CD4-positive, alpha-beta T cell treated with Interleukin-15 for 4 hours (primary cell): ENCODE measurements at places on chromosomes 3 and 15.

GRCh38 chr15:39455471-39455991 lies 125.3 kb upstream of the THBS1 start:
- no peak for DNase-seq

DNA sequence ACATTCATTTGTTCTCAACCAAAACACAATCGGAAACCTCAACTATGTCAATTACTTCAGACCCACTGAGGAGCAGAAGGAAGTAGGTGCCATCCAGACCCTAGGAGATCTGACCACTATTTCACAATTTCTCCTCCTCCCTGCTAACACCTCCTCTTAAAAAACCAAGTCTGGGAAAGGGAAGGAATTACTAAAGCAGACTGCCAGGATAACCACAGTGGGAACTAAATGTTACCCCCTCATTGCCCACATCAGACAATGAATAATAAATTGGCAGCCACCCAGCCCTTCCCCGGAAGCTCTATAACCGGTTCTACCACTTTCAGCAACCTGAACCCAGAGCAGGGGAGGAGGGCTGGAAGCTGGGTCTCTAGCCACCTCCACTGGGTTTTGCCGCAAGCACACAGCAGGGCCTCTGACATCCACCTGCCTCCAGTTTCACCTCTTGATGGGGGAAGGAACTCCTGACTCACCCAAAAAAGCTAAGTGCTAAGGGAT lies 17.6 kb downstream of the C15orf62 start:
- DNase-seq = peak; percentile 59

GRCh38 chr3:114033721-114034120 lies 22.6 kb downstream of the CCDC191 start:
- no peak for DNase-seq

GRCh38 chr3:176362191-176362731 lies 835.0 kb downstream of the TBL1XR1 start:
- DNase-seq = no peak

- DNase-seq = no peak
Observed at GRCh38 chr3:50985893-50986292, 311.2 kb downstream of the DOCK3 start.

DNA sequence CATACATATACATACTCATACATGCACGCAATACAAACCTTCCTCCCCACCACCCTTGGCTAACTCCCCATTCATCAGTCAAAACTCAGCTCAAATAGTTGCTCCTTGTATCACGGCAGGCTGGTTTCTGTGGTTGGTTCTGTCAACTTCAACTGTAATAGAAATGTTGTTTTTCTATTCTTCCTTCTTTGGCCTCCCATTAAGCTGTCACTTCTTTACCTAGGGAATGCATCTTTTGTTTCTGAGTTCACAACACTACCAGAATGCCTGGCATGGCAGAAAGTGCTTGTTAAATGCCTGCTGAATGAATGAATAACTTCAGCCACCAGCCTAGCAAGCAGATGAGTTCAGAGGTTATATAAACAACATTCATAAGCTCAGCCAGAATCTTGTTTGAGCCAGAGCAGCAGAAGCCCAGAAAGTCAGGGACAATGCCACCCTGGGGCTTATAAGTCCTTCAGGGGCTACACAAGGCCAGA lies 63.1 kb downstream of the B3GALNT1 start:
- no peak for DNase-seq

DNA sequence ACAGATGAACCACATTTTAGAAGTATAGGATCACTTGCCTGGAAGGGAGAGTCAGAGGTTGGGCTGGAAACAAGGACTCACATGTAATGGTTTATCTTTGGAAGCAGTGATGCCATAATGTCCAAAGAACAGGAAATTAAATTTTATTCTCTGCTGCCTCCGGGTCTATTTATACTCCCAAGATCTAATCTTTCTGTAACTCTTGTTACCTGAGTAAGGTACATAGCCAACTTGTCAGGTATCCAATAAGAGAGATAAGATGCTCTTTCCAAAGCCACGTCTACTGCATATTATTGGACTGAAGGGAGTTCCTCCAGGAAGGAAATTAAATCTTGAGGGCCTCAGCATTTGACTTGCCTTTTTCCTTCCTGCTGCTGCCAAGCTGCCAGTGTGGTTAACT lies 71.0 kb downstream of the CRYGS start:
- no peak for DNase-seq

- DNase-seq = no peak
Observed at GRCh38 chr15:33908406-33908805, 59.9 kb upstream of the CHRM5 start.

DNA sequence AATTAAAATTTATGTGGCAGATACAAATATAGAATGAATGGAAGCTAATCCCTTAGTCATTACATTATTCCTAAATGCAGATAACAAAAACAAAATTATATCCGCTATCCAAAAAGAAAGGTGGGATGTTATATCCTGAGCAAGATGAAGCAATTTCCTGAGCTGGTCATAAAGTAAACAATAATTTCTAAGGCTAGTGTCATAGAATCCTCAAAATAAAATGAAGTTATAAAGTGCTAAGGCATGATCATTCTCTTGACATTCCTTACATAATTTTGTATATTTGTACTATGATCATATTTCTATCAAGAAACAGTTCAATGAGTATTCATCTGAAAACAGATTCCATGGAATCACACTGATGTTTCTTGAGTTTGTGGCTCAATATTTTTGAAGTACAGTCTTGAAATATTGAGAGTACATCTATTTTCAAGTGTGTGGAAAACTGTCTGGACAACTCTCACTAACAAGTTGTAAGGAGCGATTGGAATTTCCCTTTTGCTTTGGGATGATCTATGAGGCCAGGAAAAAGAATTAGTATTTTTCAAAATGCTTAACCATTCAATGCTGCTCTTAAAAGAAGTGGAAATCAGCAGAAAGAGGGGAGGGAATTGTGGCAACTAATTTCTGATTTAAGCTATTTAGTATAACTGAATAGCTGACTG lies 92.4 kb downstream of the ABI3BP start:
- no peak for DNase-seq

GRCh38 chr3:172647080-172647479 lies 63.8 kb downstream of the NCEH1 start:
- DNase-seq = no peak

DNA sequence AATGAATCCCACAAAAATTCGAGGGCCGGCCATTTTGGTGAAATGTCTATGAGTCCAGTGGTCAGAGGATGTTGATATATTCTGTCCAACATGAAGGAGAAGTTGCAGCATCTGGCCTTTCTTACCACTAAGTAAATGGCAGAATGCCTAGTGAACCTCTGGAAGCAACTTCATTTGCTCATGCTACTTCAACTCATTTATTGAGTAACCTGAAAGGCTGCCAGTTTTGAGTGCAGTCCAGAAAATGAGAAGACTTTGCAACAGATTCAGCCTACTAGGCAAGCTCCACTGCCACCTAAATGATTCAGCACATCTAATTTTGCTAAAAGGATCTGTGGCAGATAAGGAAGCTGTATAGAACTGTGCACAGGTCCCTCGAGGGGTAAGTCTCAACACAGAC lies 265.0 kb downstream of the OPA1 start:
- no peak for DNase-seq

- no peak for DNase-seq
Observed at GRCh38 chr3:128555841-128556240, 62.8 kb upstream of the GATA2 start.

DNA sequence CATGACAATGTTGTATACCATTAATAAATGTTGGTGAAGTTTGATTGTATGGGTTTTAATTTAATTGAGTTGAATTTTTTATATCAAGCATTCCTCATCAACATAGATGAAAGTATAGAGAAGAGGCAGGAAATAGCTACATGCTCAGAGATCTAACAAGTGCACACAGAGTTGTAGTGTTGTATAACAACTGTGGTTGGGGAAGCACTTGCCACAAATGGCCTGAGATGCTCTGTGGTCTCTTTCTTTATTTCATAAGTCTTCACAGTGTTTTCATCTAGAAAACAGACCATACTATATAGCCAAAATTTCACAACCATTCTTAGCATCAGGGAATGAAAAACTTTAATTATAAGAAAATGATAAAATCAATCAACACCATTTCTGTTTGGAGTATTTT lies 682.6 kb upstream of the NECTIN3 start:
- DNase-seq = no peak

DNA sequence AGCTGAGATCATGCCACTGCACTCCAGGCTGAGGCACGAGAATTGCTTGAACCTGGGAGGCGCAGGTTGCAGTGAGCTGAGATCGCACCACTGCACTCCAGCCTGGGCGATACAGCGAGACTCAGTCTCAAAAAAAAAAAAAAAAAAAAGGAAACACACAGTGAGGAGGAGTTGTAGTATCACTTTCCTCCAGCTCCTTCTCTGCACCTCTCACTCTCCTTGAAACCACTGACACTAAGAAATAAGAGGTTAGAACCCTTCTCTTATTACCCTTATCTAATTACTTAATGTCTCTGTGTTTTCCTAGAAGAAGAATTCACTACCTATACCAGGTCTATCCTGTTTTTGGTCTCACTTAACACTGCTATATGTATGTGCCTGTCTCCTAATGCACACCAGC lies 31.7 kb downstream of the RAB27A start:
- no peak for DNase-seq

DNA sequence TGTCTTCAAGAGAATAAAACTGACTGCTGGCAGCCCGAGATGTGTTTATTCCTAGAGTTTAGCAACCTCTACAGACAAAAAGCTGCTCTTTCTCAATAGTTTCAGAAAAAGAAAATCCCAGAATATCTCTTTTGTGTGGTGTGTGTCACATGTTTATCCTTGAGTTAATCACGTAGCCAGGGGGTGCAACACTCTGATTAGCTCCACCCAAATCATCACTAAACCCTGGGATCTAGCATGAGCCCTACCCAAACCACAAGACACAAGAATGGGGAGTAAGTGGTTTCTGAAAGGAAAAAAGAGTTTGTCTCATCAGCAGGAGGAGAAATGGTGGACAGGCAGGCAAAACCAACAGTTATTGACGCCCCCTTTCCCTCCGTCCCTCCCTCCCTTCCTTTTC lies 78.5 kb upstream of the AGBL1 start:
- no peak for DNase-seq
